Activated CD4-positive, alpha-beta T cell treated with anti-CD3 and anti-CD28 coated beads, Interleukin-2, Interleukin-6, amounts not matched to agents 100 ng/mL and 50 ng/mL, durations not matched to agents 16 hours and 8 hours (primary cell): ENCODE measurements at places on chromosomes 16 and 17.

DNA sequence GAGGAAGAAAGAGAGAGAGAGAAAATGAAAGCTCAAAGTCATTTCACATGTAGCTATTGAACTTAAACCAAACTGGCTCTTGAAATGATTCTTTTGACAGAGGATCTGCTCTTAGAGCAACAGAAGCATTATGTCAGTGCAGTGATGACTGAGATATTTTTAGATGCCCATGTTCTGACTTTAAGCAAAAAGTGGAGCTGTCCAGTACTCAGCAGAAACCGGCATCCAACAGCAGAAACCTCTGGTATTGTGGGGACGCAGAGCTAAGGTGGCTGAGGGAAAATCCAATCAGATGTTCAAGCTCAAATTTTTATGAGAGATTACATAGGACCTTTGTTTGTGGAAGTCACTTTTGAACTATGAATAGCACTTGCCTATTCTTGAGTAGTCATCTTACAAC lies 69.8 kb upstream of the ANKFN1 start:
- DNase-seq: no peak

GRCh38 chr16:80144191-80144590 lies 396.6 kb upstream of the DYNLRB2 start:
- no peak for DNase-seq

DNA sequence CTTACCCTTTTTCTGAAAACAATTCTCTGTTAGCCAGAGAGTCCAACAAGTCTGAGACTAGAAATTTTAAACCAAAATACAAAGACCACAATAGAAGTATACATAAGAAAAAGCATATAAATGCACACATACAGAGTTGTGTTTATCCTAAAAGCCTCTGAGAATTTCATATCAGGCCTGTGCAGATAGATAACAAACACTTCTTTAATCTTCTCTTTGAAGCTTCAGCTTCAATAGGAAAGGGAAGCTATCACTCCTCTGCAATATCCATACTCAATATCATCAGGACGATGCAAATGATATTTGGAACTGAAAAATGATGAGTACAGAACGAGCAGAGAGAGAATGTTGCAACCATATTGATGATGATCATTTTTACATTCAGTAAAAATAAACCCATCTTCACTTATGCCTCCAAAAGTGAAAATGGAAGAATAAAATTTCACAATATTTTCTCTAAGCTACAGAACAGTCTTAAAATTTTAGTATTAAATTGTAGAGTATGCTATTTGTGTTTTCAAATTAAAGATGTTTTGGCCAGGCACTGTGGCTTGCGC lies 61.6 kb downstream of the SKAP1 start:
- DNase-seq: no peak

DNA sequence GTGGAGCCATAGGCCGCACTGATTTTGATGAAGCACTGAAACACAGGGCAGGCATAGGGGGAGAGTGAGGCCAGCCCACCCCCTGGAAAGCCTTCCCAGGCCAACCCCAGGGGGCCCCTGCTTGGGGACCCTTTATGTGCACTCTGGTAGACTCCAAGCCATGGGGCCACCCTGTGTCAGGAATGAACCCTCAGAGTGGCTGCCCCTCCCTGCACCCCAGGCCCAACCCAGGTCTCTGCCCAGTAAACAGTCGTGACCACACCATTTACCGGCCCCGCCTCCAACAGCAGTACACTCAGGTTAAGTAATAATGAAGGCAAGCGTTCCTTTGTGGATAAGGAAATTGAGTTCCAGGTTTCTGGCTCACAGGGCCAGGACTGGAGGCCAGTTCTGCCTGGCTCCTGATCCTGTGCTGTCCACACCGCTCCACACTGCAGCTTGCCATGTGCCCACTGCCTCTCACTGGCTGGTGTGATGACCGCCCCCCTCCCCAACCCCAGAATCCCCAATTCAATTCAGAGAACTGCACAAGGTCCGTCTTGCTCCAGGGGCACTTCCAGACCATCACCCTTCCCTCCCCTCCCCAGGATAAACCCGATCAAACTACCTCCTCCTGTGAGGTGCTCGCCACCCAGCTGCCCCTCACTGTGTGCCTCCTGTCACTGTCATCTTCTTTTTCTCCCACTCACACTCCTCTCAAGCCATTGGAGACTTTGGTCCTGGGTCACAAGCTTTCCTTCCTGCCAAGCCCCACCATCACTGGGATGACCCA lies 13.6 kb downstream of the PIMREG start:
- DNase-seq: no peak

GRCh38 chr17:50833510-50834428 lies 1.6 kb upstream of the WFIKKN2 start:
- no peak for DNase-seq

DNA sequence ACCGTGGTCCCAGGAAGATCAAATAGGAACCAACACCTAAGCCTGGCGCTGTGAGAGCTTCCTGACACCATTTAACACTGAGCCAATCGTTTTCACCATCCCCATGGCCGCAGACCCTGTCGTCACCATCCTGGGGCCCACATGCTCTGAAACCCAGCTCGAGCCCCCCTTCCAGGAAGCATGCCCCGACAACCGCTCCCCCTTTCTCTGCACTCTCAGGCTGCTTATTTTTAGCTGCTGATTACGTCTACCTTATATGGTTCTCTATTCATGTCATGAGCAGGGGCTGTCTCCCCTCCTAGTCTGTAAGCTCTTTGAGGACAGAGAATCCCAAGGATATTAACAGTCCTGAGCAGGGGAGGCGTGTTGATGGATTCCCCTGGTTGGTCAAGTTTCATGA lies 10.5 kb downstream of the SRL start:
- DNase-seq: no peak

- peak; percentile 65 for DNase-seq
Measured at GRCh38 chr17:18141210-18141803, 32.8 kb downstream of the MYO15A start.

GRCh38 chr16:7517496-7517895 lies 184.9 kb downstream of the RBFOX1 start:
- no peak for DNase-seq

- DNase-seq: no peak
Measured at GRCh38 chr16:50548909-50549560, 839 bp downstream of the NKD1 start.

GRCh38 chr16:74931445-74931844 lies 53.5 kb downstream of the WDR59 start:
- DNase-seq: peak; percentile 12

GRCh38 chr16:67326472-67327309 lies at the start of the genes KCTD19 and LRRC36:
Gene KCTD19, minus strand, starts transcription at chr16:67326741. Its CDS starts 34 bp downstream, at chr16:67326707.
Gene LRRC36, plus strand, starts transcription at chr16:67326815. Its CDS starts 48 bp downstream, at chr16:67326863.
- peak; percentile 67 for DNase-seq

DNA sequence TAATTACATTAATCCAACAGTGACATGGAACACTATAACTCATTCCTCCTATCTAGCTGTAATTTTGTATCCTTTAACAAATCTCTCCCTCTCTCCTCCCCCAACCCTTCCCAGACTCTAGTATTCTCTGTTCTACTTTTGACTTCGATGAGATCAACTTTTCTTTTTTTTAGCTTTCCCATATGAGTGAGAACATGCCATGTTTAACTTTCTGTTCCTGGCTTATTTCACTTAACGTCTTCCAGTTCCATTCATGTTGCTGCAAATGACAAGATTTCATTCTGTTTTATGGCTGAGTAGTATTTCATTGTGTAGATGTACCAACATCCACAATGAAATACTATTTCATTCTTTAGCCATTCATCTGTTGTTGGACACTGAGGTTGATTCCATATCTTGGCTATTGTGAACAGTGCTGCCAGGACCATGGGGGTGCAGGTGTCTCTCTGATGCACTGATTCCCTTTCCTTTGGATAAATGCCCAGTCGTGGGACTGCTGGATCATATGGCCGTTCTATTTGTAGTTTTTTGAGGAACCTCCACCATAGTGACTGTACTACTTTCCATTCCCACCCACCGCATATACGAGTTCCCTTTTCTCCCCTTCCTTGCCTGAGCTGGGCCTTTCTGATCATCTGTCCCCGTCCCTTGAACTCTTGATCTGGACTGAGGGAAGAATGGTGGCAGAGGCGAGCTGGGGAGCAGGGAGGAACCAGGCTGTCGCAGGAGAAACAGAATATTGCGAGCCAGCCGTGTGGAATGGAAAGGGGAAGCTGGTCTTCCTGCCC lies 7.7 kb upstream of the CEP295NL start:
- DNase-seq: no peak

- no peak for DNase-seq
Measured at GRCh38 chr17:34178092-34178491, 77.0 kb upstream of the CCL2 start.

DNA sequence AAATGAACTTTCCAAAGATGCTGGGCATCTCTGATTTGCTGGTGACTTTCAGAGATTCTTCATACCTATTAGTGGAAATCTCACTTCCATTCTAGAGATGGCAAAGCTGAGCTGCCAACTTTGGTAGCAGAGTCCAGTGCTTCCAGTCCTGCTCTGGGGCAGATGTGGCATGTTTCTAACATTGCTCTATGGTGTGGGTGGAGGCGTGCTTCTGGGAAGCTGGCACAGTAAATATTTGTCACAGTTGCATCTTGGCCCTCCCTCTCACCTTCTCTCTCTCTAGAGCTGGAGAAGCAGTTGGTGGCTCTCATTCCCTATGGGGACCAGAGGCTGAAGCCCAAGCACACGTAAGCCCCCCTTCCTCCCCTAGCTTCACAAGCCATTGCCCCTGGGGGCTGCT lies 1.9 kb downstream of the TMEM106A start:
- DNase-seq: no peak

GRCh38 chr17:57484081-57484666 lies 227.9 kb downstream of the MSI2 start:
- DNase-seq: no peak

DNA sequence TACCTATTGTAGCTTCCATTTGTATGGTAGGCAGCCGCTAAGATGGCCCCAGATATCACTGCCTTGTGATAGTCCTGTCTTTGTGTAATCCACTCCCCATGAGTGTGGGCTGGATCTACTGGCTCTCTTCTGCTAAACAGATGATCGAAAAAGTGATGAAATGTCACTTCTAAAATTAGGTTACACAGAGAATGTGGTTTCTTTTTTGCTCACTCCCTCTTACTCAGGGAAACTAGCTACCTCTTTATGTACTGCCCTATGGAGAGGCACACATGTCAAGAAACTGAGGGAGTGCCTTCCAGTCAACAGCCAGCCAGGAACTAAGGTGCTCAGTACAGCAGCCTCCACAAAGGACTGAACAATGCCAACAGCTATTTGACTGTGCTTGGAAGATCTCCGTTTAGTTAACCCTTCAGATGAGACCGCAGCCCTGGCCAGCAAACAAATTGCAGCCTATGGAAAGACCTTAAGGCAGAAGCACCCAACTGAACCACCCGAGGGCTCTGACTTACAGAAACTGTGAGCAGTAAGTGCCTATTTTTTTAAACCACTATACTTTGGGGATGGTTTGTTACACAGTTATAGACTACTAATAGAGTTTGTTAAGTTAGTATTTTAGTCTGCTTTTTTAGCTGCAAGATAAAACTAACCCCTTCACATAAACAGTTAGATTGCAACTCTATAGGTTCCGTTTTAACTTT lies 113.2 kb upstream of the MAF start:
- DNase-seq: peak; percentile 37

- DNase-seq: peak; percentile 63
Measured at GRCh38 chr17:82021107-82021899, 1.4 kb downstream of the CENPX start.

- no peak for DNase-seq
Measured at GRCh38 chr17:29612094-29612403, 10.7 kb downstream of the CORO6 start.

- peak; percentile 72 for DNase-seq
Measured at GRCh38 chr16:85296859-85297660, 184.8 kb upstream of the CIBAR2 start.

DNA sequence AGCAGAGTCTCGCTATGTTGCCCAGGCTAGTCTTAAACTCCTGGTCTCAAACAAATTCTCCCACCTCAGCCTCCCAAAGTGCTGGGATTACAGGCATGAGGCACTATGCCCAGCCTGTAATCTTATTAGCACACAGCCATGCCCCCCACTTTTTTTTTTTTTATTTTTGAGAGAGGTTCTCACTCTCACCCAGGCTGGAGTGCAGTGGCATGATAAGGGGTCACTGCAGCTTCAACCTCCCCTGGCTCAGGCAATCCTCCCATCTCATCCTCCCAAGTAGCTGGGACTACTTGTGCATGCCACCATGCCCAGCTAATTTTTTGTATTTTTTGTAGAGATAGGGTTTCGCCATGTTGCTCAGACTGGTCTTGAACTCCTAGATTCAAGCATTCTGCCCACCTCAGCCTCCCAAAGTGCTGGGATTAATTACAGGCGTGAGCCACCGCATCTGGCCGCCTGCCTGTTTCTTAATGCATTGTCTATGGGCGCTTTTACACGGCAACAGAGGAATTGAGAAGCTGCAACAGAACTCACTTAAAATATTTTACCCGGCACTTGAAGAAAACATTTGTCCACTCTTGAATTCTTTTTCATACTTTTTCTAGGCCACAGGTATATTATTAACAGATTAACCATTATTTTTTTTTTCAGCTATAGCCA lies 8.8 kb upstream of the CEP20 start:
- DNase-seq: no peak

DNA sequence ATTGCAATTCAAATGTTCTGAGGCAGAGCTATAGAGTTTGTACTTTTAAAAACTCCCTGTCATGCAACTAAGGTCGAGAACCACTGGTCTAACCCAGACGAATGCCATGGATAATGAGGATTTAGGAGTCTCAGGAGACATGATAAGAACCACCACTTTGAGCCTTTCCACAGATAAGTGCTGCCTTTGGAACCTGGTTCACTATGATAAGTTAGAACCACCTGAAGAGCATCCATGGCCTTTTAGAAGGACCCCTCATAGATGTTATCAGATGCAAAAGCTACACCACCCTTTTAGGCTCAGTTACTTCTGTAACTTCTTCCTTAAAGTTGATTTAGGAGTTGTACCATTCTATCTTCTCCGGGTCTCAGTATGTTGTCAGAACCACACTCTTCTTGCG lies 350.6 kb upstream of the CCL2 start:
- DNase-seq: no peak

DNA sequence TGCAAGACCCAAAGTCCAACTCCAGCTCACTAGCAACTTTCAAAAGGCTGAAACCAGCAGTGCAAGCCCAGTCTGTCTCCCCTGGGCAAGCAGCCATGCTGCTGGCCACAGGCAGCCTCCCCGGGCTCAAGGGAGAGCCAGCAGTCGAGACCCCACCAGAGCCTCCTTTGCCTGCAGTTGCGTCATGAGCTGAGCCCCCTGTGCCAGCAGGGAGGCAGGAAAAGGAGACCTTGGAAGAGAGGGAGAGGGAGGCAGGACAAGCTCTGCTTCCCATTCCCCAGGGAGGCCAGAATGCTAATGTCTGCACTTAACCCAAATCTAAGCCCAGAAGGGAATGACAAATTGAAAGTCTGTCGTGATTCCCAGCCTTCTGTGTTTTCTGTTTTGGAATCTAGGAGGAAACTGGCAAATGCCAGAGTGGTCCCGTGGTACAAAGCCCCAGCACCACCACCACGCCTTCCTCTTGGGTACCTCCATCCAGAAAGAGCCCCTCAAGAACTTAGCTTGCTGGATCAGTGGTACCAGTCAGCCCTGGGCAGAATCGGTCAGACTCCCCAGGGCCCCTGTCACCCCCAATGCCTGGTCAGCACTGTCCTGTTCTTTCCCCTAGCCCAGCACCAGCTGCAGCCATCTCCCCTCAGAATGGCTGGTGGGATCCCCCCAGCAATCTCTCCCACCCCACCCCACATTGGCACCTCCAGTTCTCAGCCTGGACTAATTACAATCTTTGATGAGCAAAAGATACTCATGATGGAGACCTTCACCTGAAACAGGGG lies 99.3 kb upstream of the TNRC6C start:
- DNase-seq: no peak

- DNase-seq: no peak
Measured at GRCh38 chr16:30076276-30076791, 540 bp downstream of the PPP4C start.

GRCh38 chr16:27515874-27516353 lies 33.8 kb downstream of the GTF3C1 start:
- DNase-seq: peak; percentile 50

GRCh38 chr17:65158041-65158440 lies 20.9 kb downstream of the RGS9 start:
- no peak for DNase-seq
